Calu3 (cell line): ENCODE measurements at places on chromosomes 2 and 18. TPM values are rescaled to one million over a fixed set of nuclear protein-coding genes. Genes with fewer than 3 reads are reported as not detected.

The TRAF3IP1 gene
- 18.6 and 21.2 TPM in 2 replicates for total RNA-seq

The SH3YL1 gene
- 86.4 and 97.0 TPM in 2 replicates for total RNA-seq

The EHD3 gene
- 1.7 and 2.2 TPM in 2 replicates for total RNA-seq

The HOXD10 gene
- total RNA-seq: not detected in 2 replicates

The PROKR1 gene
- not detected in 2 replicates for total RNA-seq

The LIPG gene
- 36.6 and 44.0 TPM in 2 replicates for total RNA-seq

The DNAJC5G gene
- not detected in 2 replicates for total RNA-seq
